ENCODE measurements at places on chromosomes 7 and 10.

GRCh38 chr7:27295236-27295635, 52.6 kb downstream of the EVX1 start:
- DNase-seq: no peak

DNA sequence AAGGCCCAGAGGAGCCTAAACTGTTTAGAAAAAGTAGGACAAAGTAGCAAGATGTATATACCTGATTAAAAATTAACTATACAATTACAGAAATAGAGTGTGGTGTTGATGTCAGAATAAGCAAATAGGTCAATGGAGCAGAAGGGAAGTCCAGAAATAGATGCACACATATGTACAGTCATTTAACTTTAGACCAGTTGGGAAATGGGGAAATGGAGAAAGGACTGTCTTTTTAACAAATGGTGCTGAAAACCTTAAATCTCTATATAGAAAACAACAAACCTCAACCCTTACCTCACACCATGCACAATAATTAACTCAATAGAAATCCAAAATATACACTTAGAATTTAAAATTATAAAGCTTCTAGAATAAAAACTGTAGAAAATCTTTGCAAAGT, 72.2 kb downstream of the CH25H start:
- peak; percentile 81 for DNase-seq

DNA sequence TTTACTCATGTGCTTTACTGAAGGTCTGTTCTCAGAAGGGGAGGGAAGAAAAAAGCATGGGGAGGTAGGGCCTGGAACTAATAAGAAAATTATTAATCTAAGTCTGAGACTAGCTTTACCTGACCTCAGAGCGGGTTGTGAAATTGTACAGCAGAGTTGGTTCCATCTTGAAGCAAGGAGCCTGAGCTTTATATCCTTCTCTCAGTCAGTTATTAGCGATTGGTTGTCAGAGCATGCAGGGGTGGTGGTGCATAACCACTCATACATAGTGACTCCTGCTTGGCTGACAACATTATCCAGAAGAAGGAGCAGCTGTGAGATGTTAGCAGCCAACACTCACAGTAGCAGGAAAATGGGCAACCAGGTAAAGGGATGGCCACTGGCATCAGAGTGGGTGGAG, 976.3 kb upstream of the LRRTM3 start:
- DNase-seq: no peak

- DNase-seq: no peak
Measured at GRCh38 chr10:44818701-44819127, 92.4 kb upstream of the TMEM72 start.

- no peak for DNase-seq
Measured at GRCh38 chr10:132001238-132001972, 19.7 kb upstream of the BNIP3 start.

DNA sequence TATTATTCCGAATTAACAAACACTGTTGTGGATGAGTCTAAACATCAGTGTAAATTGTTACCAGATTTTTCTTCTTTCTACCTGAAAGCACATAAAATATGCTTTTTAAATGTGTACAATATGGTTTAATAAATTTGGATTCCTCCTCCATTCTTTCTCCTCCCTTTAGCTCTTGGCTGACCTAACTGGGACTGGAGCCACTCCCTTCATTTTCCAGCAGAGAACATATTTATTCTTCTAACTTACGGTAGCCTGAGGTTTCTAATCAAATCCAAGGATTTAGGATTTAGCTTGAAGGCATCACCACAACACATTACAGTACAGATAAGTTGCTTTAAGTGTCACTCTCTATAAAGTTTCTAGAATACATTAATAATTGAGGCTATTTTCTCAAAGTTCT, 88.2 kb upstream of the SEMA3C start:
- no peak for DNase-seq

DNA sequence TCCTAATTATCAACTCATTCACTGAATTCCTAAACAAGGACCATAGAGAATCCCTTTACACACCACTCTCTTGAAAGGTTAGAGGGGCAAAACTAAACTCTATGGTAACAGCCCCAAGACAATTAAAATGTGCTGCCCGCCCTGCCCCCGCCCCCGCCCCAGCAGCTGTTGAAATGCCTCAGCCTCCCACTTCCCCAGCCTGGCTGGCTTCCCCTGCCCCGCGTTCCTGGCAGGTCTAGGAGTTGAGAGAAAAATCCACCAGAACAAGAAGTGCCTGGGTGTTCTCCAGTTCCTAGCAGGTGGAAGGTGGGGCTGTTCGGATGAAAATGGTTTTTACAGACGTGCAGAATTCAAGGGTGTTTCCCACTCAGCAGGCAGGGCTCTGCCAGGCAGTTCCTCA, 109.5 kb upstream of the ZEB1 start:
- peak; percentile 3 for DNase-seq

GRCh38 chr7:54824655-54825054, 65.6 kb upstream of the SEC61G start:
- DNase-seq: no peak

GRCh38 chr7:139775829-139776266, 1.9 kb downstream of the HIPK2 start:
- DNase-seq: peak; percentile 85

DNA sequence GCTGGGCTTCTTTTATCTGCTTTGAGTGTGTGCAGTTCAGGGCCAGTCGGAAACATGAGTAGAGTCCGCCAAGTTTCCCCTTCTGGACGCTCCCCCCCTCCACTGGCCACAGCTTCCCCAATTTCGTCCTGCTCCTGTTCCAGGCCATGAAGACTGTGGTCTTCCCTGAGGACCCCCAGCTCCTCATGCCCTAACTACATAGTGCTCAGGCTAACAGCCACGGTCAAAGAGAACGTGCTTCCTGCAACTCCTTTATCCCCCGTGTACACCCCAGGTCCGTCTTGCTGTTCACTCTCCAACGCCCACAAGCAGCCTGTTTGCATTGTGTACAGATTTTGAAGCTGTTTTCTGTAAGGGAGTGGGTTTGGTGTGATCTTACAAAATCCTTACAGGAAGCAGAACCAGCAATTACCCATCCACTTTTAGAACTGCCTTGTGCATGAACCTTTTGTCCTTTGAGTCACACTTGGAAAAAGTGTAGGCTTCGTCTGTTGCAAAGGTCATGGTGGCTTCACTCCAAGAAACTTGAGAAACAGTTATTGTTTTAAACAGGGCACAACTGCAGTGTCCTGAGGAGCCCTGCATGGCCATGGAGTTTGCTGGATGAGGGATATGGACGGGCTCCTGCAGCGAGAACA, 77.0 kb upstream of the FAM20C start:
- peak; percentile 96 for DNase-seq

- DNase-seq: no peak
Measured at GRCh38 chr7:107387128-107387527, 82.7 kb upstream of the GPR22 start.

GRCh38 chr10:86215046-86215445, 151.5 kb downstream of the GRID1 start:
- DNase-seq: no peak

GRCh38 chr10:5343561-5343960, 21.2 kb upstream of the UCN3 start:
- DNase-seq: no peak

GRCh38 chr10:129918401-129918800, 45.7 kb downstream of the EBF3 start:
- DNase-seq: no peak

- DNase-seq: no peak
Measured at GRCh38 chr7:12557282-12557681, 13.2 kb upstream of the SCIN start.

DNA sequence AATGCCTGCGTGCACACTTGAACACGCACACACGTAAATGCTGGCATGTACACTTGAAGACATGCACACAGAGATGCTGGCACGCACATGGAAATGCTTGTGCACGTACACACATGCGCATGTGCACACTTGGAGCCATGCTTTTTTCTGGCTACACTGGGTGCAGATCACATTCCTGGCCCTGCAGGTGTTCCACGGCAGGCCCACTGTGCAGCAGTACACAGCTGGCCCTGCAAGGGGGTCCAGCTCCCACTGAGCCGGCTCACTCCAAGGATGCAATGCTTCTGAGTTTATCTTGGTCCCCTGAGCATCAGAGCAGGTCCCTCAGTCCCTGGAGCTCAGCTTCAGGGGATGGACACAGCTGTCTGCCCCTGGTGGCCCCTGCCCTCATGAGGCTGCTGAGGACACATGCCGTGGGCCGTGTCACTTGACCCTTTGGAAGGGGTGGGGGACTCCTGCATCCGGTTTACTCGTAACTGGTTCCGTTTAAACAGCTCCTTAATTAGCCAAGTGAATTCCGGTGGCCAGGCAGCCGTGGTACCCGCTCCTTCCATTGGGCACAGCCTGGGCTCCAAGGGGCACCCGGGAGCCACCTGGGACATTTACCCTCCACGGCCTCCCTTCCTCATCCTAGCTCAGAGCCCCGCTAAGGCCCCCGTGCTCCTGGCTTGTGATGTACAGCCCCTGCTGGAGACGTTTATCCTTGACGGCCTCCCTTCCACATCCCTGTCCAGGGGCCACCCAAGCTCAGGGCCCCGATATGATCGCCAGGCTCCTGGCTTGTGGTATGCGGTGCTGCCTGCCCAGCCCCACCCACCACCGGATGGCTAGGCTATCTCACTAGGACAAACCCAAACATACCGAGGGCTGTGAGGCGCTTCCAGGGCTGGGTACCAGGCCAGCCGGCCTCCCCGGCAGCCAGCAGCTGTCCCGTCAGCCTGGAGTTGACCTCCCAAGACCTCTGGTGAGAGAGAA, 39.5 kb upstream of the DPYSL4 start:
- no peak for DNase-seq

DNA sequence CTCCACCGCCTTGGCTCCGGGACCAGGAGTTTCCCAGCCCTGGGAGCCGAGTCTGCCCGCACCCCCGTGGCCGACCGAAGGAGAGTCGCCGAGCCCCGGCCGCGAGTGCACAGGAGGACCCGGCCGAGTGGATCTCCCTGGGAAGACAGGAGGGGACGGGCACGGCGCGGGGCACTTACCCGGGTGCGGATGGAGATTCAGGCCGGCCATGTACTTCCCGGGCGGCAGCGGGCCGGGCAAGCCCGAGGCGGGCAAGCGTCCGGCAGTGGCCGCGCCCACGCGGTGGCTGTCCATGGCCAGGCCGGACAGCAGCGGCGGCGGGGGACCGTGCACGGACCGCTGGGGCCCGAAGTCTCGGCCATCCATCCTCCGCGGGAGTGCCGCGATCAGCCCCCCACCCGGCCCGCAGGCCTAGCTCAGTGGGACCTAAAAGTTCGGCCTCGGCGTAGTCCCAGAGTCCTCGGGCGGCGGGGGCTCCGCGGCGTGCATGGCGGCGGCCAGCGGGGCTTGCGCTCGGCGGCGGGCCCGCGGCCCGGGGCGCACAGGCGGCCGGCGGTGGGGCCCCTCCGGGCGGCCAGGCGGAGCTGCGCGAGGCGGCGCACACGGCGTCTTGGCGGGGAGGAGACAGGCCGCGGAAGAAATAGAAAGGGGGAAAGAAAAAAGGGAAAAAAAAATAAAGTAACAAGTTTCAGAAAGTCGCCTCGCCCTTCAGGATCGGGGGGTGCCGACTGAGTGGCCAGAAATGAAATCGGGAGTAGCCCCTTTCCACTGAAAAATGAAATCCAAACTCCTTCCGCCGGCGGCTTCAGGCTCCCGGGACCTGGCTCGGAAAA, 2.5 kb downstream of the TNRC18 start:
- peak; percentile 57 for DNase-seq

DNA sequence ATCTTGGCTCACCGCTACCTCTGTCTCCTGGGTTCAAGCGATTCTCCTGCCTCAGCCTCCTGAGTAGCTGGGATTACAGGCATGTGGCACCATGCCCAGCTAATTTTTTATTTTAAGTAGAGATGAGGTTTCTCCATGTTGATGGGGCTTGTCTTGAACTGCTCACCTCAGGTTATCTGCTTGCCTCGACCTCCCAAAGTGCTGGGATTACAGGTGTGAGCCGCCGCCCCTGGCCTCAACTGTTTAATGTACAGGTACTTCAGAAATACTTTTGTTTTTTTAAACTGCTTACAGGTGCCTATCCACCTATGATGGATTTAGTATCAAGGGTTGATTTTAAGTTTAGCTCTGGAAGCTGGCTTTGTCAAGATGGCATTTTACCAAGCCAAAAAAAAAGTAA, 55.6 kb downstream of the CDC123 start:
- DNase-seq: no peak

GRCh38 chr10:34811126-34811967, 3.7 kb downstream of the PARD3 start:
- no peak for DNase-seq

GRCh38 chr7:28695300-28696295, 262.5 kb downstream of the TRIL start:
- DNase-seq: no peak

DNA sequence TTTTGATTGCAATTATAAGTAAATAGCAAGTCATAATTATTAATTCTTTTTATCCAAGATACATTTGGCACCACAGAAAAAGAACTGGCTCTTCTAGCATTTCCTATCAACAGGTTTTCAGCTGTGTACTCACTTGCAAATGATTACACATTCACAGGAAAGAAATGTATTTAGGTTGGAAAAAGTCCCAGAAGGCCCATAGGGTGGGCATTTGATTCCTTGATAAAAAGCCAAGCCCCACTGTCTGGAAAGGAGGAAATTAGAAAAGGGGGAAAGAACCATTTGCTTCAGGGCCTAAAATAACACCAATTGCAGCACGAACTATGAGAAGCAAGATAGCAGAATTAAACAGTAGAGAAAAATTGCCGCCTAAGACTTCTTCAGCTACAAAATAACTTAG, 80.8 kb upstream of the COL1A2 start:
- DNase-seq: no peak

DNA sequence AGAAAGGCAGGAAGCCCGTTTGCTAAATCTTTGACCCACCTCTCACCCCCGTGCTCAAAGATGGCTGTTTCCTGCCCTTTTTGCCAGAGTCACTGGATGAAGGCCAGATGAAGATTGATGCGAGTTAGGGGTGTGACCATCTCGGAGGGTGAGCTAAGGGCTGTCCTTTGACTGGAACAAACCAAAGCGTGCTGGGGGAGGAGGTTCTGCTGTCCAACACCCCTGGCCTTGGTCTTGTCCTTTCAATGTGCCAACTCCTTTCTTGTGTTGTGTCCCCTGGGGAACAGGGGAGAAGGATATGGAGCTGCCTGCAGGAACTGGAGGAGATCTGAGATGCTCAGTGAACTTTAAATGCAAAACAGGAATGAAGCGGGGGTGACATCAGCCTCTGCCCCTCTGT, 90.3 kb upstream of the ADAM12 start:
- no peak for DNase-seq
